ENCODE measurements at places on chromosomes 7 and 10.

- DNase-seq = no peak
- no peaks in the 10 kb centered on the region for H3K36me3 ChIP-seq
- no peaks in the 10 kb centered on the region for H3K4me1 ChIP-seq
- peaks cover 6% of the 10 kb centered on the region for H3K27me3 ChIP-seq
Observed at GRCh38 chr10:64041989-64042490, 520.8 kb downstream of the REEP3 start.

DNA sequence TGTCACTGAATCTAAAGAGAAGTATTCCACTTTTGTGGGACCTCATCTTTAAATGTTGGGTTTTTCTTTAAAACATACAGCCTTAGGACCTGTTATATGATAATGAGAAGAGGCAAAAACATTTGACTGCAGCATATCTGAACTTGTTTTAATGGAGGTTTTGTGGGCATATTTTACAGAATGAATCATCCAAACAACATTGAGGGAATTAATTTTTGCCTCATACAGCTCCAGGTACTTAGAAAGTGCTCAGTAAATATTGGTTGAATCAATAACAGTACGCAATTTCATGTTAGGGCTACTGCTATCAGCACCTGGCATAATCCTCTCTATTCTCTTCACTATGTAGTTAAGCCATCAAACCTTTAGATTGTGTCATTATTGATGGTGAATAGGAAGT is 115.9 kb downstream of the MALRD1 start:
- H3K36me3 ChIP-seq = no peaks in the 10 kb centered on the region
- DNase-seq = no peak
- no peak overlapping the region for H3K4me3 ChIP-seq
- H3K27me3 ChIP-seq = no peaks in the 10 kb centered on the region

- H3K36me3 ChIP-seq = no peaks in the 10 kb centered on the region
- H3K27me3 ChIP-seq = no peaks in the 10 kb centered on the region
- H3K27ac ChIP-seq = no peak overlapping the region
Observed at GRCh38 chr7:107966711-107967110, 36.2 kb downstream of the LAMB1 start.

DNA sequence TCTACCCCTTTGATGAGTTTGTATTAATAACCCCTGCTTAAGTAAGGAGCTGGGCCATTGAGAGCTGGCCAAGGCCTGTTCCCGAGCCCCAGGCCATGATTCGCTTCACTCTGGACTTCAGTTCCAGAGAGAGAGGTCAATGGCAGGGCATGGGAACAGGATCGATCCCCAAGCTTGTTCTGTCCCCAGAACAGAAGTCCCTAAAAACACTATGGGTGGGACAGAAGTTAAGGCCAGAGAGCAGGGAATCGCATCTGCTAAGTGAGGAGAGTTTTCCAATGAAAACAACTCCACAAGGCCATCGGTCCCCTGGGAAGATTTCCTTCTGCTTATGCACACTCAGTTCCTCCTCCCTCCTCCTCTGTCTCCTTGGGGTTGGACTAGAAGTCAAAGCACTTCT is 159.6 kb downstream of the LSM5 start:
- no peaks in the 10 kb centered on the region for H3K27me3 ChIP-seq
- H3K4me1 ChIP-seq = no peaks in the 10 kb centered on the region
- no peak overlapping the region for H3K4me3 ChIP-seq
- no peak for DNase-seq

GRCh38 chr7:50303335-50304128 is 984 bp upstream of the IKZF1 start:
- no peaks in the 10 kb centered on the region for H3K27me3 ChIP-seq
- H3K27ac ChIP-seq = peak overlapping the region; percentile 79
- H3K4me3 ChIP-seq = peak overlapping the region; percentile 73
- DNase-seq = no peak
- peaks cover 38% of the 10 kb centered on the region for H3K36me3 ChIP-seq

DNA sequence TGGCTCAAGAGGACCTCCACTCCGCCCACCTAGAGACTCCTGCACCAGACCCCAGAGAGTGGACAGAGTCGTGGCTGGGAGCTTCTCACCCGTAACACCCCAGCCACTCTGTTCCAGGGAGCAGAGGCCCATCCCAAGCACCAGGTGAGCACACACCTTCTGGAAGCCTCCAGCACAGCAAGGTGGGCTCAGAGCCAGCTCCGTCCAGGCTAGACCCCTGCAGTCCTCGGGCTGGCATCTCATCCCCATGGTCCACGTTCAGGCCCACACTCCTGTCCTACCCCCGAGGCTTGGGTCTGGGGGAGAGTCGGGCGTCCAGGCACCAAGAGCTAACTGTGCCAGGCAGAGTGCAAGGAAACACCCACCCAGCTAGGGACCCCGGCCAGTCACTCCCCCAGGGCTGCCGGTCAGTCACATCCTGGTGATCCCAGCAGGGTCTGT is 13.2 kb downstream of the PDGFA start:
- DNase-seq = no peak
- no peaks in the 10 kb centered on the region for H3K4me1 ChIP-seq
- H3K36me3 ChIP-seq = no peaks in the 10 kb centered on the region

- H3K4me3 ChIP-seq = no peak overlapping the region
- no peaks in the 10 kb centered on the region for H3K4me1 ChIP-seq
- H3K36me3 ChIP-seq = no peaks in the 10 kb centered on the region
Observed at GRCh38 chr7:143126146-143126545, 5.7 kb upstream of the PIP start.

GRCh38 chr10:42961796-42962109 is 115.1 kb upstream of the RET start:
- H3K4me3 ChIP-seq = no peak overlapping the region
- no peaks in the 10 kb centered on the region for H3K4me1 ChIP-seq
- DNase-seq = peak; percentile 15
- no peak overlapping the region for H3K27ac ChIP-seq
- no peaks in the 10 kb centered on the region for H3K36me3 ChIP-seq

- H3K36me3 ChIP-seq = peaks cover 7% of the 10 kb centered on the region
- H3K4me1 ChIP-seq = no peaks in the 10 kb centered on the region
- no peaks in the 10 kb centered on the region for H3K27me3 ChIP-seq
- no peak overlapping the region for H3K27ac ChIP-seq
- no peak overlapping the region for H3K4me3 ChIP-seq
- no peak for DNase-seq
Observed at GRCh38 chr7:38870147-38870546, 38.8 kb downstream of the VPS41 start.

- H3K4me3 ChIP-seq = no peak overlapping the region
- H3K36me3 ChIP-seq = no peaks in the 10 kb centered on the region
- peaks cover 3% of the 10 kb centered on the region for H3K27me3 ChIP-seq
- no peaks in the 10 kb centered on the region for H3K4me1 ChIP-seq
Observed at GRCh38 chr7:106962751-106963150, 81.8 kb upstream of the PRKAR2B start.

GRCh38 chr7:120989257-120990220 is 1.0 kb downstream of the CPED1 start:
- H3K4me1 ChIP-seq = peaks cover 16% of the 10 kb centered on the region
- no peak for DNase-seq
- H3K4me3 ChIP-seq = peak overlapping the region; percentile 69
- no peaks in the 10 kb centered on the region for H3K36me3 ChIP-seq
- H3K27me3 ChIP-seq = peaks cover 48% of the 10 kb centered on the region

- no peak overlapping the region for H3K4me3 ChIP-seq
- peaks cover 63% of the 10 kb centered on the region for H3K4me1 ChIP-seq
- peak; percentile 80 for DNase-seq
- no peaks in the 10 kb centered on the region for H3K36me3 ChIP-seq
Observed at GRCh38 chr10:79149662-79150443, 81.1 kb downstream of the ZMIZ1 start.

Measured in activated CD8-positive, alpha-beta T cell treated with anti-CD3 and anti-CD28 coated beads, Interleukin-2, amount 10 ng/mL, durations not matched to agents 7 days and 5 days (primary cell).